ENCODE measurements at places on chromosomes 4 and X. TPM values are rescaled to one million over a fixed set of nuclear protein-coding genes. Genes with fewer than 3 reads are reported as not detected.

GRCh38 chr4:150934022-150934421 lies 81.1 kb downstream of the LRBA start:
- no peak for DNase-seq

DNA sequence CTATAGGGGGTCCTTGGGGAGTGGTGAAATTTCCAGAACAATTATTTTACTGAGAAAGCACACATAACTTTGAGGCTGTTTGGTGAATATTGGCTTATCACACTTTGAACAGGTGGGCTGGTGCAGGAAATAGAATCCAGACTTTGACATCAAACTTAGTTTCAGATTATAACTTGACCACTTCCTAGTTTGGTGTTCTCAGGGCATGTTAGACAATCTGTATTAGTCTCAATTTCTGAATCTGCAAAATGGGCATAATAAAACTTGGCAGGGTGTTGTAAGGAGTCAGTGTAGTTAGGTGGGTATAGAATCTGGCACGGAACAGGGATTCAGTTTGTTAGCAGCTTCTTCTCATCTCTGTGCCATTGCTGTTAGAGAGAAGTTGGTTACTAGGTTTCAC lies 43.3 kb upstream of the MBNL3 start:
- no peak for DNase-seq

GRCh38 chr4:140094438-140095420 lies 59.3 kb downstream of the MAML3 start:
- DNase-seq = peak; percentile 73

DNA sequence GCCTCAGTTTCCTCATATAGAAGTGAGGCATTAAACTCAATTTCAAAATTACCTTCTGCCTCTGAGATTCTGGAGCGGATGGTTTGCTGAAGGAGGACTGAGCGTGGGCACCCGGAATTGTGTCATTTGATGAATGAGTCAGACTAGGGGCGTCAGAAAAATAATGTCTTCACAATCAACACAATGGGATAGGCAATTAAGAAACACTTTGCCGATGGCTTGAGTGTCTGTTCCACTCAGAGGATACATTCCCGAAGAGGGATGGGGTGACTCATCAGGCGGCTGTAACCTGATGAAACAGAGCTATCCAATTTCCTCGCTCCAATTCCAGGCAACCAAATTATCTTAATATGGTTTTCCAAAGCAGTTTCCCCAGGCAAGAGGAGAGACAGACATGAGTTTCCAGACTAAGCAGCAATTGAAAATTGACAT lies 1.2 kb upstream of the CHRNA9 start:
- peak; percentile 76 for DNase-seq

DNA sequence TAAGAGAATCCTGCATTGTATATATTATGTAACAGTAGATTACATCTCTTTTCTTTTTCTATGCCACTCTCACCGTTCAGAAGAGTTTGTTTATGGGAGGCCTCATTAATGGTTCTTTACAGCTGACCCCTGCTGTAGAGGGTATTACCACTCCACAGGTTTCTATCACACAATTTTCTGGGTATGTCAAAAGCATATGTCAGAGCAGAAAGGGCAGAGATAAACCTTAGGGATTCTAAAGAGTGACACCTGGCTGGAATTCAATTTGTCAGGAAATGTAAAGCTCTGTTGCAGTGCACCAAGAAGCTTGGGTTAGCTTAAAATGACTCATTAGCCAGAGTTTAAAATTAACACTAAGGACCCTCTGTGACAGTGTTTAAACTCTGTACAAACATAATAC lies 658.7 kb downstream of the PCDH18 start:
- DNase-seq = no peak

DNA sequence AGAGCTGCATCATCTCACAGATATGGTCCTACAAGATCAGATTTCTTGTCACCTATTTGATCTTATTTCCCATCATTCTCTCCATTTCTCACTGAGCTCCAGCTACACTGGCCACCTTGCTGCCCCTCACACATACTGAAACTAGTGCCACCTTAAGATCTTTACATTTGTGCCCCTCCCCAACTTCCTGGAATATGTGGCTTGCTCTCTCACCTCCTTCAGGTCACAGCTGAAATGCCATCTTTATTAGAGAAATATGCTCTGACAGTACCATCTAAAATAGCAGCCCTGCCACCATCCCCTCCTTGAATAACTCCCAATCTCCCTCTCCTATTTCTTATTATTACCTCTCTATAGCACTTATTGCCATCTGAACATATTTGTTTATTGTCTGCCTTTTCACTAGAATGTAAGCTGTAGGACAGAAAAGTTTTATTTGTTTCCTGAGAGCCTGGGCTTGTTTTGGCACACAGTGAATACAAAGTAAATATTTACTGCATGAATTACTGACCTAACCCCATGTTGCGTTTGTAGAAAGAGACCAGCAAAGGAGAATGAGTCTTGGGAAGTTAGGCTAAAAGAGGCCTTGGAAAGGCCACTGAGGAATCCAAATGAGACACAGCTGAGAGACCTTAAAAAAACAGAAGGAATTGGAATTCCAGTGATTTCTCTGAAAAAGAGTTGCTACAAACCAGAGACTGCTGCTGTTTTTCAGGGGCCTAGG lies 22.7 kb downstream of the DYNLT3 start:
- no peak for DNase-seq

- no peak for DNase-seq
These were observed 192.9 kb upstream of the TBL1X start for GRCh38 chrX:9271789-9272525.

DNA sequence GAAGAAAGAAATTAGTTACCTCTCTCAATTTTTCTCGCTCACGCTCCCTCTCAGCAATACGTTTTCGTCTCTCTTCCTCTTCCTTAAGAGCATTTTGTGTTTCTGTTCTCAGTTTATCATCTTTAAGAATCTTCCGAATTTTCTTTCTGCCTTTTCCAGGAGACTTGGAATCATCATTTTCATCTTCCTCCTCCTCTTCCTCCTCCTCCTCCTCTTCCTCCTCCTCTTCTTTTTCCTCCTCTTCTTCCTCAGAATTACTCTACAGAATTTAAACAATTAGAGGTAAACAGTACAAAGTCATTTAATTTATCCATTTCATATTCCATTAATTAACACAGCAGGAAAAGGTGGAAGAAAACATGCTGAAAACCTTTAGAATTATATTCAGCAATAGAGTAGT lies 133.9 kb downstream of the ATRX start:
- no peak for DNase-seq

DNA sequence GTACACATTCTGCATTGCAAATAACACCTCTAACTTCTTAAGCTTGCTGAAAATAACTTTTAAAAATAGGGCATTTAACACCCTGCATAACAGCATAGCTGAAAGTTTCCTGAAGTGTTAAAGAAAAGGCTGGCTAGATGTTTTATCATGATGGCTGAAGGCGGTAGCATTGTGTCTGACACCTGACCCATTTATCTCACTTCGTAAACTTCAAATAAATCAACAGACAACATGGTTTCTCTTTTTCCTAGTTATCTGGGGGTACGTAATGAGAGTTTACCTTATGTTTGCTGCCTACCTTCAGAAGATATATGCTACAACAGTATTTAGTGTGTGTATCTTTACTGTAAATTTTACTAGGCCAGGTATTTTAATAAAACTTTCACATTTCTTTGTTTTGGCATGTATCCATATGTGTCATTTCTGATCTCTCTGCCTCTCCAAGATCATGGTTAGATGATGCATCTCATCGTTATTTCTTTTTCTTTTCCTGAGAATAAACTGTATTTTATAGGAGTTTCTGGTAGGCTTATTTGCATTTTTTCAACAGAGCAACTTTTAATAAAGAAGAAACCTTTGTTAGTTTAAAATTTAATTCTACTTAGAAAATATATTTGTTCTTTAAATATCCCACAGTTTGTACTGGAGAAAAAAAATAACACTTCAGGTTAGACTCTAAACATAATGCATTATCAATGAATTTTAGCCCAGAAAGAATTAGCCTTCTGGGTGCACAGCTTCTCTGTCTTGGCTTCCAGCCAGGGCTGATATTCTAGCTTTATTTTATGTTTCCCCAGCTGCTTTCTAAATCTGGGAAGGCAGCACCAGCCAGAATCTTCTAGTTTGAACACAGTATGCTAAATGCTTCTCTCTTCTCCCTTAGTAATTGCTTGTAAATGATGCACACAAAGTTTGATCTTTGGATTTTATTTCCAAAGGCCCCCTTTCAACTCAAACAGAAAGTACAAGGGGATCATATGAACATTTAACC lies 2.9 kb downstream of the NDST4 start:
- DNase-seq = no peak

DNA sequence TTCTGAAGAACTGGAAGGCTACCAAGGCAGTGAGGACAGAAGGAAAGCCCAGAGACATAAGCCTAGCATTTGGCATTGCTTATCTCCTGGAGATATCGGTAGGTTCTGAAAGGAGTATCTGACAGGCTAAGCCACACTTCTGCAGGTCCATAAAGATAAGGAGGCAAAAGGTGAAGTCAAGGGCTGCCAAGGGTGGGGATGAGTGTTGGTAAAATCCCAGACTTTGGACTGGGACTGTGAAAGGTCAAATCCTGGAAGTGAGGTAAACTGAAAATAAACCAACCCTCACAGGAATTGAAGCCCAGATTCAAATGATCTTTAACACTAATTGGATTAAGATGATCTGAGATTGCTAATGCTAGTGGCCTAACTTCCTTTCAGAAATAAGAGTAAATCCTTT lies 27.4 kb downstream of the GK start:
- DNase-seq = no peak

DNA sequence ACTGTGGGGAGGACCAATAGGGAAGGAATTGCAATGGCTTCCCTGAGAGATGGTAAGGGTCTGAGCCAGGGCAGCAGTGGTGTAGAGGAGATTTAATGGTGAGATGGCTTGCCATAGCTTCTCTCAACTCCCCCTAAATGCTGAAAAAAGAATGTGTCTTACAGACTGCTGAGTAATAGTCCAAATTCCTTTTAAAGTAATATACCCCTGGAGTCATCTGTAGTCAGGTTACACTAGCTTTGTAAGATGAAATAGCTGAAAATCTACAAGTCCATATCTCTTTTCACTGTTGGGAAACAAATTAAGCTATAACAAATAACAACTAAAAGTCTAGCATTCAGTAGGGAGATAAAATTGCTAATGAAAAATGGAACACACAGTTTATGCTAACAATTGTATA lies 33.5 kb downstream of the MAPK10 start:
- peak; percentile 33 for DNase-seq

DNA sequence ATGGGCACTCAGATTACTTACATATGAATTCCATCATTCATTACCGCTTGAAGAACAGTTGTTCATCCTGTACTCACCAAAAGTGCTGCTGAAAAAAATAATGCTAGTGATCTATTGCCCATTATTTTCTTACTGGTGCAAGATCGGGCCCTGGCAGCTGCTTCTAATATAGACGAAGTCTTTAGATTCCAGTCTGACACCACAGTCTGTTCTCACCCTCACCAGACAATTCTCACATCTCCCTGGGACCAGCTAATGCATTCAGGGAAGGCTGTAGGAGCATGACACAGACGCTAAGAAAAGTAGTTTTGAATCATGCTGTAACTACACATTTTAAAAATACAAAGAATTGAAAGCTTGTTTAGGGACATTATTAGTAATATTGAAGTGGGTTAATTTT lies 13.8 kb downstream of the GEMIN8 start:
- no peak for DNase-seq

GRCh38 chrX:18951032-18951431 lies 32.9 kb downstream of the PHKA2 start:
- no peak for DNase-seq

- no peak for DNase-seq
These were observed 438.1 kb downstream of the GBA3 start for GRCh38 chr4:23130845-23131244.

DNA sequence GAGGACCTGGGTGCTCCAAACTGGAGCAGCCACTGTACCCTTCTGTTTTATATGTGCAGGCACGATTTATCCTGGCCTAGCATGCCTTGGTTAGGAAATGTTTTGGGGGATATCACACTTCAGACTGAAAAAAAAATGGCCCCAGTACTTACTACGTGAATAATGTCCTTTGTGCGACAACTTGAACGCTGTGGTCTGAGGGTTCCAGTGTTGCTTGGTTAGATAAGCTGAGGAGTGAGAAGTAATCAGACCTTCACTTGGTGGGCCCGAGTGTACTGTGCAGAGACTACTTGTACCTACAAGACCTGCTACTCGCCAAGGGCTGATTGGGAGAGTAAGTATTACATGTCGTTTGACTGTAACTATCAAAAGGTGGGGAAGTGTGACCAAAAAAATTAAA lies 678 bp downstream of the DNAAF6 start:
- no peak for DNase-seq

DNA sequence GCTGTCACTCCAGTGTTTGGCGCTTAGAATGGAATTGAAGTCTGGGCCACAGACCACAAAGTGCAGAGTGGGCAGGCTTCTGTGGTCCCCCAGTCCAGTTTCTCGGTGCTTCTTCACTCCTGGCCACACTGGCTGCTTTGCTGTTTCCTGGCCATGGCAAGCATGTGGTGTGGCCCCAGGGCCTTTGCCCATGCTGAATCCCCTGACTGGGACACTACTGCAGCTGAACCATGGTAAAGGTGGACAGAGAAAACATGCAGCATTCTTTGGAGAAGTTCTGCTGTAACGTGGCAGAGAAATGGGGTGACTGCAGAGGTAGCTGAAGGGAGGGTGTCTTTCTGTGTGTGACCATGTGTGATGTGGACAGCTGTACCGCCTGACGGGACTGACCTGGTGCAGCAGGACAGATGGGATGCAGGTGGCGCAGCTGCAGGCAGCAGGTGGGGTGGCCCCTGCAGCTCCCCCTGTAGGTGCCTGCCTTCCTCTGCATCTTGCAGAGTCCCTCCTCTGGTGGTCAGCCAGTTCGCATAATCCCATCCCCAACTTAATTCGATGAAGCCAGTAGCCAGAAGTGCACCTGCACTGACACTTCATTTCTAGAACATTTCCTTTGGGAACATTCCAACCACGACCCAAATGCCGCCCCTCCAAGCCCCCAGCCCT lies 13.2 kb upstream of the S100P start:
- DNase-seq = no peak

DNA sequence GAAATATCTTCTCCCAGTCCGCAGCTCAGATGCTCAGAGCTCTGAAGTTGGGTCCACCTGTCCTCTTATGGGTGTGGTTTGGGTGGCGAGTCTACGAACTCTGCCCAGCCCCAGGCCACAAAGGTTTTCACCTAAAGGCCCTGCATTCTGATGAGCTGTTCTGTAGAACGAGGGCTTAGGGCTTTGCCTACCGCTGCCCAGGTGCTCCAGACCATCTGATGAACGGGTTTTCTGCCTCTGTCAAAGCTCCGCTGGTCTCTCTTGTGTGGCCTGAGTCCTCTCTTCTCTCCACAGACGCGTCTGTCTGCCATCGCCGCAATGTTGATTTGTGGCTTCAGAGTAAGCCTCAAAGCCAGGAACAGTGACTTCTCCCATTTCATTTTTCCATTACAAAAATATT lies 28.4 kb upstream of the CPLX1 start:
- no peak for DNase-seq

GRCh38 chr4:110005461-110006056 lies 92.9 kb downstream of the EGF start:
- DNase-seq = peak; percentile 78

Gene CD38
- not detected for total RNA-seq

Gene CXorf65
- total RNA-seq = not detected

Gene FDCSP
- not detected for total RNA-seq

Gene FMR1NB
- not detected for total RNA-seq

Gene GASK1B
- total RNA-seq = 6.7 TPM

Gene TMPRSS11B
- total RNA-seq = not detected

Gene CSAG3
- not detected for total RNA-seq

Gene RAI2
- total RNA-seq = not detected

Gene ERCC6L
- total RNA-seq = 5.4 TPM

Gene PAGE2
- not detected for total RNA-seq

Gene PRKG2
- total RNA-seq = 2.0 TPM

Gene CD40LG
- total RNA-seq = not detected
